Peyer's patch (tissue), 4 donors: ENCODE measurements at places on chromosomes 7 and 10. TPM values are rescaled to one million over a fixed set of nuclear protein-coding genes. Genes with fewer than 3 reads are reported as not detected.

DNA sequence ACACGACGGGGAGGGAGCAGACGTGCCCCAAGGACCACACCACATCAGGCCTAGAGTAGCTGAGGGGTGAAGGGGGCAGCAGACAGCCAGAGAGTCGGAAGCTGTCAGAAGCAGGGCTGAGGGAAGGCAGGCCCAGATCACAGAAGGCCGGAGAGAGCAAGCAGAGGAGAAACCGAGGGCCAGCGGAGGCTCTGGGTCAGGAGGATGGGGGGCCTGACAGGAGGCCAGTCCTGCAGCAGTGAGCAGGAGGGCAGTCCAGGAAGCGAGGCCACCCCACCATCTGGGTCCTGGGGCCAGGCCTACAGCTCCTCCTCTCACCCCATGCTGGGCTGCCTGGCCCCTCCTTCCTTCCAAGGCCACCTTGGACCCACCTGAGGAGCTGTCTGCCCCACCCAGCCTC, 20.3 kb downstream of the SLIT1 start:
- H3K36me3 ChIP-seq = no peaks in the 10 kb centered on the region
- no peak overlapping the region for H3K27ac ChIP-seq

DNA sequence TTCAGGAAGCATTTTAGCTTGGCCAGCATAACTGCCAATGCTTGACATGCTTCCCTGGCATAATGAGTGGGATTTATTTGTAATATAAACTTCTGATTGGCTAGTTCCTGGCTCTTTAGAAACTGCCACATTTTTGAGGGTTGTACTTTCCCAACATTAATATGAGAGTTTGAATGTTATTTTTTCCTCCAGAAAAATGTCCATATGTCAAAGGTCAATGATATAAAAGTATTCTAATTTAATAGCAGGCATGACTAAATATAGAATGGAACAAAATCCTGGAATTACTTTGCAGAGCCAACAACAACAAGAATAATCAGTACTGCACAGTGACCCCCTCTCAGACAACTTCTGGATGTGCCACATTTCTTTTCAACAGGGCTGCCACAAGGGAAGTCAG, 352.6 kb downstream of the PRPF18 start:
- no peak overlapping the region for H3K27ac ChIP-seq
- no peak overlapping the region for H3K4me3 ChIP-seq
- no peaks in the 10 kb centered on the region for H3K4me1 ChIP-seq
- DNase-seq = no peak

DNA sequence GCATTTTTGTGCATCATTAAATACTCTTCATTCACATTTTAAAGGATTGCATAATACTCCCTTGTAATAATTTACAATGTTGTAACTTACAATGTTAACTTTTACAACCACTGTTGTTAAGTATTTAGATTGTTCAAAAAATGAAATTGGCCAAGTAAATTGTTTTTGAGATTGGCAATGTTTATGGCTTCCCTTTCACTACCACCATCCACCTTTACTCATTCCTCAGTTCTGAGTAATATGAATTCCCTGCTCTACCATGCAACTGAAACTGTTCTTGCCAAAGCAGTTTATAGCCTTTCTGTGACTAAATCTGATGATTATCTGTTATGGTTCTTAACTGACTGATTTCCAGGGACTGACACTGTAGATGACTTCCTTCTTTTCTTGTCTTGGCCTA, 80.5 kb upstream of the TMEM106B start:
- no peaks in the 10 kb centered on the region for H3K4me1 ChIP-seq
- H3K4me3 ChIP-seq = no peak overlapping the region
- H3K27me3 ChIP-seq = no peaks in the 10 kb centered on the region
- no peak for DNase-seq
- no peak overlapping the region for H3K27ac ChIP-seq
- H3K36me3 ChIP-seq = no peaks in the 10 kb centered on the region

ADGRA1 gene
- total RNA-seq = not detected

- DNase-seq = no peak
- no peaks in the 10 kb centered on the region for H3K4me1 ChIP-seq
- H3K36me3 ChIP-seq = no peaks in the 10 kb centered on the region
- H3K27me3 ChIP-seq = no peaks in the 10 kb centered on the region
Observed at GRCh38 chr10:118997379-118997778, 32.1 kb upstream of the NANOS1 start.

DNA sequence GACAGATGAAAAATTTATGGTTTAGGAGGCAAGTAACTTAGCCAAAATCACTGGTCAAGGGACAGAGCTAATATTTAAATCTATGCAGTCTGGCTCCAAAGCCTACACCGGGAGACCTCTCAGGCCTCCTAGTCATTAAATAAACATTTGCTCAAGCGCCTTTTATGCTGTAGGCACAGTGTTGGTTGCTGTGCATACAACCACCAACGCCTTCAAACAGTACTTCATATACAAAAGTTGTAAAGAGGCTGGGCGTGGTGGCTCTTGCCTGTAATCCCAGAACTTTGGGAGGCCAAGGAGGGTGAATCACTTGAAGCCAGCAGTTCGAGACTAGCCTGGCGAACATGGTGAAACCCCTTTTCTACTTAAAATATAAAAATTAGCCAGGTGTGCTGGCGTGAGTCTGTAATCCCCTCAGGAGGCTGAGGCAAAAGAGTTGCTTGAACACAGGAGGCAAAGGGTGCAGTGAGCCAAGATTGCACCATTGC, 159.8 kb downstream of the MAGI2 start:
- H3K27ac ChIP-seq = no peak overlapping the region
- H3K36me3 ChIP-seq = no peaks in the 10 kb centered on the region
- H3K4me3 ChIP-seq = no peak overlapping the region
- no peaks in the 10 kb centered on the region for H3K4me1 ChIP-seq
- DNase-seq = no peak

CALML5 gene
- not detected for total RNA-seq
